A172 (cell line): ENCODE measurements at places on chromosomes 16 and 17.

DNA sequence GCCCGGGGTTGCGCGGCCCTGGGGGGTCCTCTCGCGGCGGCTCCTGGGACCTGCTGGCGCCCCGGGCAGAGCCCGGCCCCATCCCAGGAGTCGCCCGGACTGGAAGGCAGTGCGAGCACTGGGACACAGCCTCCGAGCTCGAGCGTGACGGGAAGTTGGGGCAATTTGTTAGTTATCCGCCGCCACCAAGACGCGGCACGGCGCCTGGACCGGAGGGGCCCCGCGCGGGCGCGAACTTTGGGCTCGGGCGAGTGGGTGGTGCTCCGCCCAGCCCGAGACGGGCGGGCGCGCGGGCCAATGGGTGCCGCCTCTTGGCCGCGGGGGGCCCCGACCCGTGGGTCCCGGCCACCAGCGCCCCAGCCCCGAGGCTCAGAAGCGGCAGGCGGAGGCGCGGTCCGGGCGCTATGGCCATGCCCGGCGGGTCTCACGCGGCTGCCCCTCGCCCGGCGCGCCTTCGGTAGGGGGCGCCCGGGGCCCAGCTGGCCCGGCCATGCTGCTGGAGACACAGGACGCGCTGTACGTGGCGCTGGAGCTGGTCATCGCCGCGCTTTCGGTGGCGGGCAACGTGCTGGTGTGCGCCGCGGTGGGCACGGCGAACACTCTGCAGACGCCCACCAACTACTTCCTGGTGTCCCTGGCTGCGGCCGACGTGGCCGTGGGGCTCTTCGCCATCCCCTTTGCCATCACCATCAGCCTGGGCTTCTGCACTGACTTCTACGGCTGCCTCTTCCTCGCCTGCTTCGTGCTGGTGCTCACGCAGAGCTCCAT is at the start of gene ADORA2B:
ADORA2B (plus strand) TSS at position 372 of the 768 bp plus-strand sequence; CDS start at position 491, 119 bp downstream.
- no peak for DNase-seq

DNA sequence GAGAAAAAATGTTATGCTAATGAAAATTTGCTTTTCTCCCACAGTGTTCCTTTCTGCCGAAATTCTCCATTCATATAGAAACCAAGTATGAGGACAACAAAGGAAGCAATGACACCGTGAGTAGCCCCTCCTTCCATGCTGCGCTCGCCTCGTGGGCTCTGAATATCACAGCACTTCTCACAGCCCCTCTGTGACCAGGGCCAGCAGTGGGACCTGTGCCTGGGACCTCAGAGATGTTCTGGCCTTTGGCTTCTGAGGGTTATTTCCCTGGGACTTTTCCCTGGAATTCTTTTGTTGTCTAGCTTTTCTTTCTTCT is 139.6 kb upstream of the NOL11 start:
- DNase-seq: no peak

- no peak for DNase-seq
These were observed 8.9 kb downstream of the GINS2 start for GRCh38 chr16:85679870-85680269.

DNA sequence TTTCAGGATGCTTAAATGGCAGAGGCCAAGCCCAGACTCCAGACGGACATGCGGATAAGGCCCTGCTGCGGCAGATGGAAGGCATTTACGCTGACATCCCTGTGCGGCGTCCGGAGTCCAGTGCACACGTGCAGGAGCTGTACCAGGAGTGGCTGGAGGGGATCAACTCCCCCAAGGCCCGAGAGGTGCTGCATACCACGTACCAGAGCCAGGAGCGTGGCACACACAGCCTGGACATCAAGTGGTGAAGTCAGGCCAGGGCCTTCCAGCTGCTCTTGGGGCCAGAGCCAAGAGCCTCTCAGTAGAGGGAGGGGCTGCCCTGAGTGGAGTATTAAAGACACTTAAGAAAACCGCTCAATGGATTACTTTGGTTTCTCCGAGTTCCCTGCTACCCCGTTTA is 29.4 kb downstream of the NARF start:
- DNase-seq: no peak

DNA sequence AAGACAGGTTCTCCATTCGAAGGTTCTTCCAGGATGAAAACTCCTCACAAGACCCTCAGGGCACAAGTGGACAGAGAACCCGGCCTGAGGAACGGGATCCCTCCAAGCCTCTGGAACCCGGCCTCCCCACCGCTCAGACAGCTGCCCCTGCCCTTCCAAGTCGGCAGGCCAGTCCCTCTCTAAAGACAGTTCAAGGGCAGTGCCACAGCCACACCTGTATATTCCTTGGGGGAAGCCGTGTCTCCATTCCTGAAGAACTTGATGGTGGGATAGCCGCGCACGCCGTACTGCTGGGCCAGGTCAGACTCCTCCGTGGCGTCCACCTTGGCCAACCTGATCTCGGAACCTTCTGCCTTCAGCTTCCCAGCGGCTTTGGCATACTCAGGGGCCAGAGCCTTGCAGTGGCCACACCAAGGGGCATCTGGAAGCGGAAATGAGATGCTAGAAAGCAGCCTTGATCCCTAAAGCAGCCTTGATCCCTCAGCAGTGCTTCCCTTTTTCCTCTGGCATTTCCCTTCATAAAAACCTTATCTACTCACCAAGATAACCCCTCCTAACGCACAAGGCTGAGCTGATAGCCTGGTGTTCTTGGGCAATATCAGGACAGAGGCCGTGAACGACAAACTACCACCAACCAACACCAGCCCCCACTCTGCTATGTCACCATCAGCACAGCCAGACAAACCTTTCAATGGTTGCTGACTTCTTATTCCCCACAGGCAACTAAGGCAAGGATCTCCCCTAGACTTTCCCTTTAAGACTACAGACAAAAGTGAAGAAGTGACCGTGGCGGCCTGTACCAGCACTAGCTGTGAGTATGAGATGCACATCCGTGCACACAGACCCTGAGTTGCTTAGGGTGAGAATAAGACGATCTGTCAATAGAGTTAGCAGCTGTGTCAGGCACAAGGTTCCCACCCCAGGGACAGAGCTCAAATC is 1.1 kb downstream of the P4HB start:
- no peak for DNase-seq

- DNase-seq: no peak
These were observed 727 bp upstream of the MBTPS1 start for GRCh38 chr16:84117494-84117843.

DNA sequence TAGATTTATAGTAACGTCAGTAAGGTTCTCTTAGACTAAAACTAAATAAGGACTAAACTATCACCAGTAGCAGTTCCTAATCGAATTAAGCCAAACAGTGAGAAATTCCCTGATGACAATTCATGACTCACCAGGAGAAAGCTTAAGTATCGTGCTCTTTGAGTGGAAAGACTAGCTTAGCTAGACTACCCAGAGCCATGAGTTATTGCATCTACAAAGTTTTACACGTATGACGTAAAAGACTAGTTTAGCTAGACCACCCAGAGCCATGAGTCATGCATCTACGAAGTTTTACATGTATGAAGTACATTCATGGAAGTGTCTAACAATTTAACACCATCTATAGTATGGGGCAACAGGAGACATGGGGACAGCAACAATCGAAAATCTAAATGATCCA is 36.6 kb downstream of the UBE2G1 start:
- peak; percentile 95 for DNase-seq
